Kasumi-1 (cell line): ENCODE measurements at places on chromosomes 5 and 9.

GRCh38 chr9:137160716-137161557 is 8.9 kb downstream of the LRRC26 start:
- DNase-seq: no peak

- DNase-seq: no peak
These were observed 10.9 kb upstream of the FIBCD1 start for GRCh38 chr9:130950039-130950311.

GRCh38 chr9:128022886-128023285 is 42.1 kb upstream of the EEIG1 start:
- no peak for DNase-seq

DNA sequence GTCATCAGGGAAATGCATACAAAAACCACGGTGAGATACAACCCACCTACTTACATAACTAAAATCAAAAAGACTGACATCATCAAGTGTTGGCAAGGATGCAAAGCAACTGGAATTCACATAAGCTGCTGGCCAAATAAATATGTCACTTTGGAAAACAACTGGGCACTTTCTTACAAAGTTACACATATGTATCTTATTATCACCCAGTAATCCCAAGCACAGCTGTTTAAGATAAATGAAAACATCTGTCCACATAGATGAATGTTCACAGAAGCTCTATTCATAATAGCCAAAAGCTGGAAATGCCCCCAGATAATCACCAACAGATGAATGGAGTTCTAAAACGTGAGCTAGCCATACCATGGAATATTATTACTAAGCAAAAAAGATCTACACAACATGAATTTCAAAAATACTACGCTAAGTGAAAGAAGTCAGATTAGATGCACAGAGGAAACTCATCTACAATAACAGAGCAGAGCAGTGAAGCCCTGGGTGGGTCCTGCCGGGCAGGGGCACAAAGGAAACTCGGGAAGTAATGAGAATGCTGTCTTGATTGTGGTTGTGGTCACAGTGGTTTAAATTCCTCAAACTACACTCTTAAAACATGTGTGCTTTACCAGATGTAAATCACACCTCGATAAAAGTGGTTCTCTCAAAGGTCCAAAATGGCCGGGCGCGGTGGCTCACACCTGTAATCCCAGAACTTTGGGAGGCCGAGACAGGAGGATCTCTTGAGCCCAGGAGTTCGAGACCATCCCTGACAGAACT is 8.5 kb downstream of the CAMSAP1 start:
- no peak for DNase-seq

- DNase-seq: no peak
These were observed 35.1 kb upstream of the FREM1 start for GRCh38 chr9:14945351-14945750.

DNA sequence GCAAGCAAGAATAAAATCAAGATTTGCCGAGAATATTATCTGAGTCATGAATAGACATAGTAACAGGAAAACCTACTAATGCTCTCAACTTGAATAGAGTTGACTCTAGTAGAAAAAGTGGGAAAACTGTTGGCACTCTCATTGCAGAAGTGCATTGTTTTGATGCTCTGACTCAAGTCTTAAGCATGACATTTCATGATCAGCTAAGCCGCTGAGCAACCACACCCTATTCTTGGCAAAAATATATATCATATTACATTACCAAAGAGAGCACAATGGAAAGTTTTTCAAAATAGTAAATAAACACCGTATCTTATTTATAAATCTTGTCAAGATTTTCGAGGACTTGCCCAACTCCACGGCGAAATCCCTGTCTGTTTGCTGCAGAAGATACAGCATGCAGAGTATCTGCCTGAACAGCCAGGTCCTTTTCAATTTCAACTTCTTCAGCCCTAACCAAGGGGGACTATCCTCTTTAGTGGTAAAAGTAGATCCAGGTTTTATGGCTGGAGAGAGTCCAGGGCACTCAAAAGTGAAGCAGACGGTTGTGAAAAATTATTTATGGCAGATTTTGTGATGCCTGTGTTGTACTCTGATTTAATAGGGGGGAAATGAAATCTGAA is 13.9 kb upstream of the ADAMTSL1 start:
- no peak for DNase-seq

- no peak for DNase-seq
These were observed 240.1 kb upstream of the GRAMD2B start for GRCh38 chr5:126182971-126183695.

- DNase-seq: no peak
These were observed 25.0 kb downstream of the DYNC2I2 start for GRCh38 chr9:128631636-128632035.

DNA sequence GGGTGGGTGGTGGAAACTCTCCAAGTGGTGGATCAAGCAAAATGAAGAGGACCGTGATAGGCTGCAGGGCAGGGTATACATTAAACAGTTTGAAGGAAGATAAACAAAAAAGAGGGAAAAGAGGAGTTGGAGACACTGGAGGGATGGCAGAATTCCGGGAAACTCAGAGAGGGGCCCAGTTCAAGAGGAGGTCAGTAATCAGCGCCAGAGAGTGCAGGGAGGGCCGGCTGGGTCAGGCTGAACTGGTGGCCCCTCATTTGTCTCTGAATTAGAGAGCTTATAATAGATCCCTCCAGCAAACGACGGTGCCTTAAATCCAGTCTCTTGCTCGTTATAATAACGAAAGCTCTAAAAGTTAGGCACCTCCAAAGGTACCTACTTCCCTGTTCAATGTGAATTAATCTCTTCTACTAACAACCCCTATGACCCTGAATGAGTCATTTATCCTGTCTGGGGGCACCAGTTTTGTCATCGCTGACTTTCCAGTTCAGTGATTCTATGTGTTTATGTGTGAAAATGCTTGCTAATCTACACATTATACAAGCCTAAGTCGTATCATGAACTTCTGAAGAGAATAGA is 2.4 kb upstream of the ZSWIM6 start:
- DNase-seq: no peak

- DNase-seq: no peak
These were observed 22.2 kb downstream of the HMCN2 start for GRCh38 chr9:130287736-130288135.

GRCh38 chr9:76873056-76873792 is 32.7 kb downstream of the PRUNE2 start:
- no peak for DNase-seq

- no peak for DNase-seq
These were observed 19.8 kb upstream of the AIF1L start for GRCh38 chr9:131076347-131077195.

DNA sequence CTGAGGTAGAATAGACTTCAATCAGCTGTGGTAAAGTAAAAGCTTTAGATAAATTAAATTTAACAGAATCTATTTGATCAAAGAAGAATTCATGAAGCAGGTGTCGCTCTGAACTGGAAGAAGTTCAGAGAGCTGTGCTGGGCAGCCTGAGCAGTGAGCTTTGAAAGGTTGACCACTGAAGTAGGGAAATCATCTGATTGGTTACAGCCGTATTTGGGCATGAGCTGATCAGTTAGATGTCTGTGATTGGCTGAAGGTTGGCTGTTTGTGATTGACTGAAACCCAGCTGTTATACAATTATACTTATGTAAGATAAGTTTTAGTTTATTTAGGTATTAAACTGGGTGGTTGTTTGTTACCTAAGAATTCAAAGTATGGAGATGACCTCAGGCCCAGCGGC is 1174.6 kb downstream of the CDH9 start:
- no peak for DNase-seq

DNA sequence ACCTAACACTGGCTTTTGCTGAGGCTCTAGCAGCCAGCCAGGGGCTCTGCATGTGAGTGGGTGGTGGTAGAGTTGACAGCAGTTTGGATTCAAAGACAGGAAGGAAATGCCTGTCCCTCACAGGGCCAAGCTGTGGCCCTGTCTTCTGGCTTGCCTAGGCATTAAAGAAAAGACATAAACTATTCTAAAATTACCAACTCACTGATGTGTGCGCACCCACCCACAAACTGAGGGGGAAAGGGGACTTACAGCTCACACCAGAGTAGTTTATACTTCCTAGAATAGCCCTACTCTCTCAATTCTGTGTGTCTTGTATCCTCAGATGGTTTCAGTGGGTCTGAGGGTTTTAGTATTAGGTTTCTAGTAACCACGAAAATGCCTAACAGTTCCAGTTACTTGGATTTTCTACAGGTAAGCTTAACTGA is 18.3 kb upstream of the IL13 start:
- DNase-seq: peak; percentile 39

- no peak for DNase-seq
These were observed 49.5 kb downstream of the C7 start for GRCh38 chr5:40958811-40959210.

DNA sequence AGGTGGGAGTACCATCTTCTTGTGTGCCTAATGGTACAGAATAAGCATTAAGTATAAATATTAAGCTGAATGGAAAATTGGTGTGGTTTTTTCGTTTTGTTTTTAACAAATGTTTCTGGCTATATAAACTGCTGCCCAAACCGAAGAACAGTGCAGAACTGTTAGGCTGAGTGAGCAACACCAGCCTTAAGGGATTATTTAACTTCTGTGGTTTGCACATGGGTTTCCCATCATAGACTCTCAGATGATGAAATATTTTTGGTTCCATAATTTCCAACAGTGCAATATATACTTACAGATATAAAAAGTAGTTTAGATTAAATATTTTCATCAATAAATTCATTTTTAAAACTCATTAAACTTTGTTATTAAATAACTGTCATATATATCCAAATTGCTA is 16.4 kb downstream of the C5orf63 start:
- no peak for DNase-seq

DNA sequence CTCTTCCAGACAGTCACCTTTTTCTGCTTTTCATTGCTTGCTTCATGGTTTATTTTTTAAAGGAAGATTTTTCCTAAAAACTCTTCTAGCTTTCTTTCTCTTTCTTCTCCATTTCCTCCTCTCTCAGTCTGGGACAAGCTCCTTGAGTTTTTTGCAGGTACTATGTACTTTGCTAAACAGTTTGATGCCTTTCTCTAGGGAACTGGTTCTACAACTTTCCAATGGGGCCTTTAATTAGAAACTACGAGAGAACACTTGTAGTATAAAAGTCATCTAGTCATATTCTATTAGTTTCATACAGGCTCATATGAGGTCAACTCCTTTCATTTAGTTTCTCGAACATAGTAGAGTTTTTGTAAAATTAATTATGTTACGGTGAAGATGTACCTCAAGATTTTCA is 189.6 kb downstream of the DOCK8 start:
- DNase-seq: no peak

GRCh38 chr5:116305899-116306298 is 221.1 kb downstream of the COMMD10 start:
- no peak for DNase-seq

DNA sequence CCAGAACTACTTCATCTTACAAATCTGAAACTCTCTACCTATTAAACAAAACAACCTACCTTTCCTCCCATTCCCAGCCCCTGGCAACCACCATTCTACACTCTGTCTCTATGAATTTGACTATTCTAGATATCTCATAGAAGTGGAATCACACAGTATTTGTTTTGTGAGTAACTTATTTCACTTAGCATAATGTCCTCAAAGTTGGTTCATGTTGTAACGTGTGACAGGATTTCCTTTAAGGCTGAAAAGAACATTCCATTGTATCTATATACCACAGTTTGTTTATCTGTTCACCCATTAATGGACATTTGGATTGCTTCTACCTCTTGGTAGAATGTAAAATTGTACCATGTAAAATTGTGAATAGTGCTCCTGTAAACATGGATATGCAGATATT is 70.1 kb upstream of the NXNL2 start:
- no peak for DNase-seq

DNA sequence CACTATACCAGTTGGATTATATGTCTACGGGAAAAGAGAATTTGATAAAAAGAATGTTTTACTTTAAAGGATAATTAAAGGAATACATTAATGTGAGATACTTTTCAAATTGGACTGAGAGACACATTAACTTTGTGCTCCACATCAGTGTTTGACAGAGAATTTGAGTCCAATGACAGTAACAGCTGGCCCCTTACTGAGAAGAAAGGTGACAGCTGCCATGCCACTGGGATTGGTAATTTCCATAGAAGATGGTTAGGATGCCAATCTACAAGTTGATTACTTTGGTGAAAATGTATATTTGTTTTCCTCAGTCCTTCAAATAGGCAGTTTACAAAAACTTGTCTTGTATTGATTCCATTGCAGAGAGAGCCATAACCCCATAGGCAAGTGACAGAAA is 578.4 kb downstream of the SLCO4C1 start:
- DNase-seq: no peak

DNA sequence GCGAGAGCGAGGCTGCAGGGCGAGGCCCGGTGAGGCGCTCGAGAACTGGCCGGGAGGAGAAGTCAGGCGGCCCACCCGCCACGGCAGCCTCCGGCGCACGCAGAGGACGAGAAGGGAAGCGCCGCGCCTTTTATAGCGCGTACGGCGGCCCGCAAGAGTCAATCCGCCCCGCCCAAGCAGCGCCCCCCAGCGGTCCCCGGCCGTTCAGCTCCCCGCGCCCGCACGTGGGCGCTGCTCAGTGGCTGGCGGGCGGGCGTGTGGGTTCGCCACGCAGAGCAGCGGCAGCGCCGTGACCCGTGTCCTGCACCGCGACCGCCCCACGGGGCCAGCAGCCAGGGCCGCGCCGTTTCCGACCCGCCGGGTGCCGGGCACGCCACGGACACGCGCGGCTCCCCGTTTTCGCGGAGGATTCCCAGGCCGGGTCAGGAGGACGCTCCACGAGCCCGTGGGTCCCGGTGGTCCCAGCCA is 14.6 kb downstream of the LCN10 start:
- DNase-seq: peak; percentile 78
